ENCODE measurements at places on chromosomes 16 and 17.

- no peak for DNase-seq
Measured at GRCh38 chr17:81064678-81065475, 29.9 kb downstream of the BAIAP2 start.

GRCh38 chr17:2776589-2777241 is 19.5 kb upstream of the RAP1GAP2 start:
- no peak for DNase-seq

- DNase-seq, result no peak
Measured at GRCh38 chr16:54487933-54488332, 201.3 kb upstream of the IRX3 start.

DNA sequence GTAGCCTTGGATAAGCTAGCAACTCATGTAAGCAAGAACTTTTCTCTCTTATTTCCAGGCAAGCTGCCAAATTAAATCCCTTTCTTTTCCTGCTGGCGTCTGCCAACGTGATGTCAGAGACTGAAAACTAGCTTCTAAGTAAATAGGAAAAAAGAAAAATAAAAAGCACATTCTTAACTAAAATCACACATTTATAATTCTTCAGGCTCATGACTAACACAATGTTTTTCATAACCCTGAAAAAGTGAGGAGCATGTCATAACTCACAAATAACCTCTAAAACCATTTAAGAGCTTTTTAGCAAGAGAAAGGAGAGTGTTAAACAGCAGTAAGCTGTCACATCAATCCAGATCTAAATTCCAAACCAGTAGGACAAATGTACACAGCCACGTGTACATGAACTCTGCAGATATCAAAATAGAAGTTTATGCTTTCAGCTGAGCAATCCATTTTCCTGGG is 110.0 kb downstream of the N4BP1 start:
- DNase-seq, result no peak

GRCh38 chr16:20879175-20880040 is 20.8 kb downstream of the DCUN1D3 start:
- no peak for DNase-seq

DNA sequence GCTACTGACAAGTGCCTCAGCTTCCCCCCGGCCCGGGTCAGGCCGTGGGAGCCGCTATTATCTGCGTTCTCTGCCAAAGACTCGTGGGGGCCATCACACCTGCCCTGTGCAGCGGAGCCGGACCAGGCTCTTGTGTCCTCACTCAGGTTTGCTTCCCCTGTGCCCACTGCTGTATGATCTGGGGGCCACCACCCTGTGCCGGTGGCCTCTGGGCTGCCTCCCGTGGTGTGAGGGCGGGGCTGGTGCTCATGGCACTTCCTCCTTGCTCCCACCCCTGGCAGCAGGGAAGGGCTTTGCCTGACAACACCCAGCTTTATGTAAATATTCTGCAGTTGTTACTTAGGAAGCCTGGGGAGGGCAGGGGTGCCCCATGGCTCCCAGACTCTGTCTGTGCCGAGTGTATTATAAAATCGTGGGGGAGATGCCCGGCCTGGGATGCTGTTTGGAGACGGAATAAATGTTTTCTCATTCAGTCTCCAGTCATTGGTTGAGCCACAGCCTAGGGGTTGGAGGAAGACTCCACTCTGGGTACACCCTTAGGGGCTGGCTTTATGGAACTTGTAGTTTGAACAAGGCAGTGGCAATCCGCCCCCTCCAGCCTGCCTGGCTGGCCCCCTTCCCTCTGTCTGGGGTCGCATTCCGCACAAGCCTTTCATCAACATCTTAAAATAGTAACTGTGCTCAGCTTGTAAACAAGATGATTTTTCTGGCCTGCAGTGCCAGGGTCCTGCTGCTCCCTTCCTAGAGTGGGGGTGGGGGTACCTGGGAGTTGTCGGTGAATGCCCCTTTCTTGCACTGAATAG is 4.1 kb downstream of the SYNGR2 start:
- no peak for DNase-seq

GRCh38 chr16:47182318-47182717 is 38.6 kb upstream of the NETO2 start:
- no peak for DNase-seq

- DNase-seq, result no peak
Measured at GRCh38 chr16:85255777-85256176, 143.5 kb upstream of the CIBAR2 start.

- DNase-seq, result no peak
Measured at GRCh38 chr16:86771506-86772460, 193.4 kb downstream of the FOXL1 start.

GRCh38 chr16:31754998-31755615 is 118.5 kb upstream of the ZNF267 start:
- DNase-seq, result no peak

DNA sequence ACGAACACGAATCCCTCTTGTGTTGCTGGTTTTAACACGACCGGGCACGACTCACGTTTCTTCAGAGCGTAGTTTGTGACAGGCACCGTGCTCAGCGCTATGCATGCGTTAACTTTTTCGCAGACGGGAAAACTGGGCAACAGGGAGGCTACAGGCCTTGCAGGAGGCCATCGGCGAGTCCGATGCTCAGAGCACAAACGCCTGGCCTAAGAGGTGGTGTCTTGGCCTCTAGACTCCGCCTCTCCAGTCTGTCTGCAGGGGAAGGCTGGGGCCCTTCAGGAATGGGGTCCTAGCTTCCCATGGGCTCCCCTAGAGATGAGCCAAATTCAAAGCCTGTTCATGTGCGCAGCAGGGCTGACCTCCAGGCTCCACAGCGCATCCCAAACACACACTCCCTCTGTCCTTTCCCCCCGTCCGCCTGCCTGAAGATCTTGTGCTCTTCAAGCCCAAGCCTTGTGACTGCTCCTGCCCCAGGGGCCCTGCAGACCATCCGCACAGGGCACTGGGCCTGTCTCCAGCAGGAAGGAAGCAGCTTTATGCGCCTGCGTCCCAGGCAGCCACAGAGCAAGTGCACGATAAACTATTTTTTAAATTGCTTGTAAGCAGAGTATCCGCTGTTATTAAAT is 3.1 kb downstream of the CLCN7 start:
- no peak for DNase-seq

DNA sequence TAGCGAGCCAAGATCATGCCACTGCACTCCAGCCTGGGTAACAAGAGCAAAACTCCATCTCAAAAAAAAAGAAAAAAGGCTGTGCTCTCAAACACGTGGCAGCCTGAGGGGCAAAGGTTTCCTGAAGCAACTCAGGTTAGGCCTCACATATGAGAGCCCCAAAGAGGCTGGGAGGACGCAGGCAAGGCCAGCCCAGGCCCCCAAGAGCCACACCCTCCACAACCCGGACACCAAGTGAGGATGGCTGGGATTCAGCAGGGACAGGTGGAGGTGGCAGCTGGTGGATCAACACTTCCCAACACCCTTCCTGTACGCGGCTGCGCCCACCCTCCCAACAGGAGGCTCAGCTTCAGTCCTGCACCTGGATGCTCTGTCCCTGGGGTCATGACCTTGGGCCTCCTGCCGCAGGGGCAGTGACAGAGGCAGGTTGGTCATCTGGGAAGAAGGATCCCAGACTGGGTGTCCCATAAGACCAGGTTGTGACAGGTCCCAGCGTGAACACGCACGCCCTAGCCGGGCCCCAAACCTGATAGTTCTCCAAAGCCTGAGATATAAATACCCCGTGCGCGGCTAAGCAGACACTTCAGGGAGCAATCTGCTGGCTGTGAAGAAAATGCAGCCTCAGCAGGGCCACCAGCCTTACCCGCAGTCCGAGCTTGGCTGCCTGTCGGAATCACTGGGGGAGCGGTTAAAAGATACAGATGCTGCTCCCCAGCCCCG is 78.1 kb downstream of the TIMM22 start:
- DNase-seq, result no peak

GRCh38 chr17:36072431-36073121 is 8.5 kb downstream of the CCL18 start:
- DNase-seq, result peak; percentile 89

GRCh38 chr17:17515934-17516930 is 20.0 kb upstream of the RASD1 start:
- DNase-seq, result no peak

DNA sequence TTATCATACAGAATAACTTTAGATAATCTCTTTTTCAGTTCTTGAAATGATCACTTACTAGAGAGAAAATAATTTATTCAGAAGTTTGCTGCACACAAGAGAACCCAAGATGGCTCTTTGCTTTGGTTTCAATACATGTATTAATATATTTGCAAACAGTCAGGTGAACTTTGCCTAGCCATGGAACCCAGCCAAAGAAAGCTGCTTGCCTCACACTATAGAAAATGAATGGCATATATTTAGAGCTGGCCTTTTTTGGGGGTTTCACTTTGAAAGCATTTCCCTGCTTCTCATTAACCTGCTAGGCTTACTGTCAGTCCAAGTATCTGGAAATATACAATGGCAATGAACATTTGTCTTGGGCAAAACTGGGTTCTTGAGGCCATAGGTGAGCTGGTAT is 75.3 kb downstream of the MRTFB start:
- no peak for DNase-seq

DNA sequence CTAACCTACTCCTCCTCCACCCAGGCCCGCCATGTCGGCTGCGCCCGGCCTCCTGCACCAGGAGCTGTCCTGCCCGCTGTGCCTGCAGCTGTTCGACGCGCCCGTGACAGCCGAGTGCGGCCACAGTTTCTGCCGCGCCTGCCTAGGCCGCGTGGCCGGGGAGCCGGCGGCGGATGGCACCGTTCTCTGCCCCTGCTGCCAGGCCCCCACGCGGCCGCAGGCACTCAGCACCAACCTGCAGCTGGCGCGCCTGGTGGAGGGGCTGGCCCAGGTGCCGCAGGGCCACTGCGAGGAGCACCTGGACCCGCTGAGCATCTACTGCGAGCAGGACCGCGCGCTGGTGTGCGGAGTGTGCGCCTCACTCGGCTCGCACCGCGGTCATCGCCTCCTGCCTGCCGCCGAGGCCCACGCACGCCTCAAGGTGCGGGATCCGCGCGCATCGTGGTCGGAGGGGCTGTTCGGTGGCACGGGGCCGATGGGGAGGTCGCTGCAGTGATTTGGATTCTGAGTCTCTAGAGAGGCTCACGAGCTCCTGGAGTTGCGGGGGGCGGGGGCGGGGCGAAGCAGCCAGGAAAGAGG is 878 bp downstream of the TRIM72 start:
- no peak for DNase-seq

- no peak for DNase-seq
Measured at GRCh38 chr16:12484972-12485371, 318.7 kb downstream of the CPPED1 start.

- DNase-seq, result no peak
Measured at GRCh38 chr17:77286641-77287431, 146.1 kb downstream of the SEC14L1 start.

- DNase-seq, result no peak
Measured at GRCh38 chr16:87534030-87534653, 41.3 kb upstream of the ZCCHC14 start.

DNA sequence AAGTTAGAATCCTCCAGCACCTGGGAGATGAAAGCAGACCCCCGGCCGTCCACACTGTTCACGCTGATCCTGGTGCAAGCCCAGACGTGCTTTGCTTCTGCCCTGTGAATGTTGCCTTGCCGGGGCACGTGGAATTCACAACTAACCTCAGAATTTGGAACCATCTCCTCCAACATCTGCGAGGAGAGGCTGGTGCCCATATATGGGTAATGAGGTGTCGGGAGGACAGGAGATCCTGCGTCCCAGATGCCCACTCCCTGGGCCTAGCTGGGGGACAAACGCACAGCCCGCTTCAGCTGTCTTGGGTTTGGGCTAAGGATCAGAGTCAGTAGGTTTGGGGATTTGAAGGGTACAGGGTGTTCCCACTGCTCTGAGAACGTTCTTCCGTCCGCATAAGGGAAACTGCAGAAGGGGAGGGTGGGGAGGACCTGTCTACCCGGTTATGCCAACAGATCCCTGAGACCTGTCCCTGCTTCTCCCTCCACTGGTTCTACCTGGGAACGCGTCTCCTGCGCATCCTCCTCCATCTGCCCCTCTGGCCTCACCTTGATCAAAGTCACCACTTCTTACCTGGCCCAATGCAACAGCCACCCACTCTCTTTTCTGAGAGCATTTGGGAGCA is 14.1 kb downstream of the PPL start:
- DNase-seq, result no peak

GRCh38 chr17:28272166-28272565 is 46.8 kb upstream of the TMEM97 start:
- no peak for DNase-seq

DNA sequence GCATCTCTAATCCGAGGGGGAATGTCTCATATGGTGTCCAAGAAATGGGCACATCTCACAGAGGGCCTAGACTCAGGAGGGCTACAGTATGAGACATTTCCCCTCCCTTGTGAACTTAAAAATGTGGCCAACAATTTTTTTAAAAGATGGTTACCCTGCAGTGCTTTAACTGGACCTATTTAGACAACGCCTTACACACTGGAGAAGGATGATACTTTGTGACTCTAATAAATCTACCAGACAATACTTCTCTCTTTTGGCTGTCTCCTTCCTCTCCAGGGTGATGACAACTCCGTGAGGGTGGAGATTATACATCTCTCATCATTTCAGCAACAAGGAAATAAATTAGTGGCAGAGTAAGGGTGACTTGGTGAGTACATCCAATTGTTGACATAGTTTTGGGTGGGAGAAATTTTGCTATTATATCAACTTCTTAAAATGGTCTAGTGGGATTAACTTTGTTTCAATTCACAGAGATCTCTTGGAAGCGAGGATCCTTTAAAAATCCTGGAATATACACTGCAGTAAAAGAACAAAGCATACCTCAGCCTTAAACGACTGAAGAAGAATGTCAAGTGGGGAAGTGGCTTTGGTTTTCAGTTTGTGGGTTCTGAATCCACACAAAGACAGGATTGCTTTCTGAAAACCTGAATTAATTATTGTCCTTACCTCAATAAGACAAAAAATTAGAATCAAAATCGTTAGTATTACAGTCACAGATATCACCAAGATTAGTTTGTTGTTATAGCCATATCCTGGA is 89.8 kb downstream of the KPNA2 start:
- no peak for DNase-seq

DNA sequence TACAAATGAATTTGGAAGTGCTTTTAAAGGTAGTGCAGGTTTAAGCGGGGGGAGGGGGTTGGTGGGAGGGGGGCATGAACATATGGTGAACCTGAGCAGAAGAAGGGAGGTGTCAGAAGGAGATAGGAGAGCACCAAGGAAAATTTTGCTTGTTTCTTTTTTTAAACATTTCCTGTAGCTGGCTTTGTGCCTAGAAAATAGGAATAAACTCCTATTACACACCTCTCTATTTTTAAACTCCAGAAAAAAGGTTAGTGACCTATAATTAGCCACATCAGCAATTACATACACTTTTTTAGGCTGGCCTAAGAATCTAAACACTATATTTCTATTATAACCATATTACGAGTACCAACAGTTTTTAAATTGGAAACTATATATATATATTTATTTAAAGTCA is 159.1 kb downstream of the SKAP1 start:
- no peak for DNase-seq

DNA sequence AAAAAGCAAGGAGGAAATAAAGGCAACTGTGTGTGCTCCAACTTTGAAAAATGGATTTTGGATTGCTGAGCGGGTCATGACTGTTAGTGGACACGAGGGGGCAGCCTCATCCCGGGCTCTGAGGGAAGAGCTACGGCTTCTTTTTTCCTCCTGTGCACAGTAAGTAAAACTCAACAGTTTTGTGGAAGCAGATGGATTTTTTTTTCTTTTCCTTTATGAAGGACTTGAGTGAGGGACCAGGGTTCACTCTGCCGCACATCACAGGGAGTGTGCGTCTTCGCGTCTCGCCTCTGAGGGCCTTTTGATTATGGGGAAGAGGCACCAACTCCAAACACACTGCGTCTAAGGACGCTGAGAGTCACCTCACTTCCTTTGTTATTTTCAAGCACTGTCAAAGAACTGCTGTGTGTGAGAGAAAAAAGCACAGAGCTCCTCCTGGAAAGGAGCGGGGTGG is 80.3 kb upstream of the GOT2 start:
- peak; percentile 48 for DNase-seq

- no peak for DNase-seq
Measured at GRCh38 chr17:78263063-78263735, 31.8 kb downstream of the TMEM235 start.

All from stimulated activated CD8-positive, alpha-beta memory T cell treated with anti-CD3 and anti-CD28 coated beads, Interleukin-4, amount 100 ng/mL, for 48 hours (primary cell).